ENCODE measurements at places on chromosomes 16 and 17.

DNA sequence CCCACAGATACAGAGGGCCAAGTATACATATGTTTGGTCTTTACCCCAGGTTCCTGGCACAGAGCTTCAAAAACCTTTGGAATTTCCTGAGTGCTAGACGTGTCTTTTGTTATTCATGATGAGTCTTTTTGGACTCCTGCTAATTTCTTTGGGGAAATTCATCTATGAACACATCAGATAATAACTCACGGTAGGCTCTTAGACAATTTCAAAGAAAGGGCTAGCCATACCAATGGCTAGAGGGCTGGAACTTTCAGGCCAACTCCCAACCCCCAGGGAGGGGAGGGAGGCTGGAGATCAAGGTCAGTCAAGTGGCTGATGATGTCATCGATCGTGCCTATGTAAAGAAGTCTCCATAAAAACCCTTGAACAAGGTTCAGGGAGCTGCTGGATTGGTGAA is 101.9 kb downstream of the STX8 start:
- peak; percentile 86 for DNase-seq

DNA sequence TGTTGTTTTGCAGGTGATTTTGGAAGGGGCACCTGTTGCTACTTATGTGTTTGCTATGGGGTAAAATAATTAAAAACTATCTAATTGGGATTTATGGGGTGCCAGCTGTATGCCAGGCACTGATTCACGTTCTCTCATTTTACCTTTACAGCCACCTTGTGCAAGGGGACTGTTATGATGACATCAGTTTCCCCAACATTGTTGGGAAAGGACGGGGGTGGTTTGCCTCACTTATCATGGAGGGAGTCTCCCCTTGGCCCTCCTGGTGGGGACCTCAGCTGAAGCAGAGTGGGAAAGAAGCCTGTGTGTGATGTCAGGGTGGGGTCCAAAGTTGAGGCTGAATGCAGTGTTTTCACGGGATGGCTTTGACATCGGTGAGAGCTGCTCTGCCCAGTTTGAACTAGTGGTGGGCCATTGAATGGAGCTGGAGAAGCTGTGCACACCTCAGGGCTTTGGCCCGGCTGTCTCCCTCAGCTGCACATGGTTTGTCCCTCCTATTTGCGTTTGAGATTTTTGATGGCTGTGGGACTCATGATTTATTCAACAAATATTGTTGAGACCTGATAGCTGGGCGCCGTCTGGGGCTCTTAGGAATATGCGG is 36.1 kb downstream of the CMIP start:
- no peak for DNase-seq

DNA sequence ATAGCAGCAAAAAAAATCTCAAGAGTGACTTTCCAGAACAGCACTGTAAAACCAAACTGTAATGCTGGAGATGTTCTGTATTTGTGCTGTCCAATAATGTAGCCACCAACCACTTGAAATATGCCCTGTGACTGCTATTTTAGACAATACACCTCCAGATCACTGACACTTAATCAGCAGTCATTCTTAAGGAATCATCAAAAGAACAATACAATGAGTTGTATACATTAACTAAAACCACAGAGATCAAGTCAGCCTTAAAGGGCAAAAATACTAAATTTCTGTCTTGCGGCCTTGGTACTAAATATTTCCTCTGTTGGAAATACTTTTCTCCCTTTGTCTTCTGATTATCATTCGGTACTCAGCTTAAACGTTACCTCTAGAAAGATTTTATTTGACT is 33.6 kb upstream of the ANKFY1 start:
- peak; percentile 10 for DNase-seq

DNA sequence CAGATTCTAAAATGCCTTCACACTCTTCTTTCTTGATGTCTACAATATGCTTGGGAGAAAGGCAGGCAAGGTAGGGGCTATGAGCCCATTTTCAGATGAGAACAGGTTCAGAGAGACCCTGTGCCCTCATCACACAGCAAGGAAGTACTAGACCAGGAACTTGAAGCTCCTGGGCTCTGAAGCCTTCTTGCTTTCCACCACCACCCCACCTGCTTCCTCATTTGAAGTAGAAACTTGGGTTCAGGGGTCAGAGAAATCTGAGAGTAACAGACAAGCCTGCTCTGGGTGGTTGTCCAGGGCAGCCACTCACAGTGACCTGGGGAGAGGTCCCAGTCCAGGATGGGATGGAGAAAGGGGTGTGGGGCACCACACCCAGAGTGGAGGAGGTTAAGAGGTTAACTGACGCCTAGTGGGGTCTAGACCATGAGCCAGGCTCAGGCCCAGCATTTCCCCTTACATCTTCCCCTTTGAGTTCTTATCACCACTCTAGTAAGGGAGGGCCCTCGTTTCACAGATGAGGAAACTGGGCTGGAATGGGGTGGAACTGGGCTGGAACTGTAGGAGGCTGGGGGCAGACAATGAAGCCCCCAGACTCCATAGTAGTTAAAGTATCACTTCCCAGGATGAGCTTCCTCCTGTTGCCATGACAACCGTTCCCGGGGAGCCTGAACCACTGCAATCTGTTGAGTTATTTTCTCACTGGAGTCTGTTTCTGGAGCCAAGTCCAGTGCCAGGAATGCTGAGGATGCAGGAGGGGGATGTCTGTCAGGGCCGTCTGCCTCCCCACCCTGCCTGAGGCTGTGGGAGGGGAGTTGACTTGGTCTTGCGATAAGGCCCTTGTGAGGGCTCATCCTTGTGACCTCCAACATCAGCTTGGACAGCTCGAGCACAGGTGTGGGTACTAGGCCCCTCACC is 16.2 kb upstream of the PHF12 start:
- DNase-seq, result peak; percentile 22

DNA sequence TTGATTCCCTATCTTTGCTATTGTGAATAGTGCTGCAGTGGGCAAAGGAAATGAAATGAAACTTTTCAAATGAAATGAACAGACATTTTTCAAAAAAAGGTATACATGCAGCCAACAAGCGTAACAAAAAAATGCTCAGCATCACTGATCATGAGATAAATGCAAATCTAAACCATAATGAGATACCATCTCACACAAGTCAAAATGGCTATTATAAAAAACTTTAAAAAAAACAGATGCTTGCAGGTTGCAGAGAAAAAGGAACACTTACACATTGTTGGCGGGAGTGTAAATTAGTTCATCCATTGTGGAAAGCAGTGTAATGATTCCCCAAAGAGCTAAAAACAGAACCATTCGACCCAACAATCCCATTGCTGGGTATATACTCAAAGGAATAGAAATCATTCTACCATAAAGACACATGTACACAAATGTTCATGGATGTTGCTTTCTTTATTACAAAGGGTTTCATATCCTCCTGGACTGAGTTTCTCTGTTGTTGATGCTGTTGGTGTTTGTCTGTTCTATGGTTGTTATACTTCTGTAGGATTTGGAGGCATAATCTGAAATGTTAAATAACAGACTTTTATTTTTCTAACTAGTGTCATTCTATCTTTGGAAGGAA is 99.3 kb upstream of the SOX9 start:
- DNase-seq, result no peak

DNA sequence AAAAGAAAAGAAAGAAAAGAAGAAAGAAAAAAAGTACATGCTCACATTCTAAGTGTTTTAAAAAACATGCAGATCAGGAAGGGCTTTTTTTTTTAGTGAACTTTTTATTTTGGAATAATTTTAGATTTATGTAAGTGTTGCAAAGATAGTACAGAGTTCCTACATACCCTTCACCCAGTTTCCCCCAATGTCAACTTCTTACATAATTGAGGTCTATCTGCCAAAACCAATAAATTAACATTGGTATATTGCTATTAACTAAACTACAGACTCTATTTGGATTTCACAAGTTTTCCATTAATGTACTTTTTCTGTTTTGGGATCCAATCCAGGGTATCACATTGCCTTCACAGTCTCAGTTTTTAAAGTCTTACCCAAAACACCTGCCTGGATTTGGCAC is 81.7 kb downstream of the SKAP1 start:
- no peak for DNase-seq

GRCh38 chr17:62701706-62702085 is 74.2 kb downstream of the MRC2 start:
- DNase-seq, result no peak

- DNase-seq, result peak; percentile 57
These were observed 95.7 kb upstream of the AKTIP start for GRCh38 chr16:53598511-53599275.

DNA sequence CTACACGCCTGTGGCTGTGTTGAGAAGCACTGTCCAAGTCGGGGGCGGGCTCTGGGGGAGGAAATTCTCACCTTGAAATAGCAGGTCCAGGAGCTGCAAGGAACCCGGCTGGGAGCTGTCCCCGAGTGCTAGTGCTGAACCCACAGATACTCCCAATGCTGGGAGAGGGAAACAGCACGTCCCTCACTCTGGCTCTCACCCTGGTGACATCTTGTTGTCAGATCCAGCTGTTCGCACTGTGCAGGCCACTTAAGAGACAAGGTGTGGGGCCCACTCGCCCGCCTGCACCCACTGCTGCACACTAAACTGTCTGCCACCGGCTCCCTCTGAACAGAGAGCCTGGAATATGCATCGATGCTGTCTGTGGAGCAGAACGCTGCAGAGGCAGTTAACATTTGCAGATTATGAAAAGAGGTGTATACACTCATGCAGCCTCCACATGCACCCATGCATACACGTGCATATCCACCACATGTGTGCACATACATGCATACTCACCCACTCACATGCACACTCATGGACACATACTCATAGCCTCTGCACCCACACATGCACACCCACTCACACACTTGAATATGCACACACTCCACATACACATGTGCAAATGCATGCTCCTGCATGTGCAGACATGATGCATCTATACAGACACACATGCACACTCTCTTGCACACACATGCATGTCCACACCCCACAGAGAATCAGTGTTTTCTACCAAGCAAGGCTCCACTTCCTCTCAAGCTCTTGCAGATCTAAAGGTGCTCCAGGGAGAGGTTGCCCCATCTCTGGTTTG is 42.0 kb downstream of the MGAT5B start:
- peak; percentile 34 for DNase-seq

DNA sequence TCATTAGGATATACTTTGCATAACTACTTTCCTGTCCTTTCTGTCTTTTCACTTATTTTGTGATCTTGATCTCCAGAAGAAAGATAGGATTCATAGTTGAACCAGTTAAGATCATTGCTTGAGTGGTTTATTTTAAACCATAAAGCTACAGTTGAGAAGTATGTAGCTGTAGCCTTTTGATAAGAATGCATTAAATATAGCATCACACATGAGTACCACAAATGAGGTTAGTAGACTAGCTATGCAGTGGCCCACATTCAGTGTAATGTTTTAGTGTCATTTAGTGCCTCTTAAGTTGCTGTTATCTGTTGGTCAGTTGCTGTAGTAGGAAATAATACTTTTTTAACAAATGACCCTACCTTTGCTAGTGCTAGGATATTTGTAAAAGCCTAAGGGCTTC is 1.3 kb downstream of the NLK start:
- no peak for DNase-seq

DNA sequence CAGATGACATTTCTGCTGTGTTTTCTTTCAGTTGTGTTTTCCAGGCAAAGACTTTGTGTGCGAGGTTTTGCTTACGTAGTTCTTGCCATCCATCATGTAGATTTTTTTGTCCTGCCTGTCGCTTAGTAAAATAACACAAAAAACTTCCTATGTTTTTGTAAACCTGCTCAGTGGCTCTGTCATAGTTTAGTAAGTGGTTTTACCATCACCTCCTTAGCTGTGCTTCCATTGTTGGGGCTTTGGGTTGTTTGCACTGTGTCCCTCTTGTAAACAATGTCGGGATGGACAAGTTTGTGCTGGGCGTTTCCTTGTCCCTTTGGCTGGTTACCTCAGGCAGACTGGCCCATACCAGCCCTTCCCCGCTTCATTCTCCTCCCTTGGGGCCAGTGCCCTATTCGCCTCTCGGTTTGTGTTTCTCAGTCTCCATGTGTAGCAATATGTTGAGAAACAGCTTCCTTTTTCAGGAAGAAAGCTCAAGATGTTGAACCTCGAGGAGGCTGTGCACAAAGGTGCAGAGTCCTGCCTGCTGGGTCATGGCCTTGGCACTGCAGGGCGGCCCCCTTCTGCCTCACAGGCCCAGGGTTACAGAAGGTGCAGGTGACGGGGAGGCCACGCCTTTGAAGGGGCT is 74.6 kb downstream of the KSR1 start:
- DNase-seq, result no peak

GRCh38 chr17:77462090-77462489 is 321.3 kb downstream of the SEC14L1 start:
- no peak for DNase-seq

DNA sequence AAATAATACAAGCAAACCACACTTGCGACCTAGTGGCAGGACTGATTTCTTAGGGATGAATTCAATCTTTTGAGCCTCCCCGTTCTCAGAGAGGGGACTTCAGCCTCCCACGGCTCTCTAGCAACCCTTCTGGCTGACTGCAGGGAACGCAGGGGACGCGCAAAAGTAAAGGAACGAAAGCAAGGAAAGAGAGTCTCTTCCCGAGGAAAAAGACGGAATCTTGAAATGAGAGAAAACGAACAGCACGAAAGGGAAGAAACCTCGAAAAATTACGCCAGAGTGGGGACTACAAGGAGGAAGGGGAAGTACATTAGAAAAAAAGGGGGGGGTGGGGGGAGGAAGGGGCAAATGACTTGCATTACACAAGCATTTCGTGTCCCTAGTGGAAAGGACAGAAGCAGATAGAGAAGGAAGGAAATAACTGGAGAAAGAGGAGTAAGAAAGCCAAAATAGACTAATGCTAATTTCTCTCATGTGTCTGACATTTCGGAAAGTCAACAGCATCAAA is 1.2 kb downstream of the GRB2 start:
- peak; percentile 77 for DNase-seq

GRCh38 chr17:7466639-7467341 is 12.6 kb downstream of the ZBTB4 start:
- no peak for DNase-seq

- no peak for DNase-seq
These were observed 151.0 kb downstream of the VPS53 start for GRCh38 chr17:563616-564015.

GRCh38 chr16:21570676-21571017 is 28.7 kb upstream of the METTL9 start:
- no peak for DNase-seq

GRCh38 chr17:76783146-76783545 is 45.2 kb downstream of the MFSD11 start:
- no peak for DNase-seq

DNA sequence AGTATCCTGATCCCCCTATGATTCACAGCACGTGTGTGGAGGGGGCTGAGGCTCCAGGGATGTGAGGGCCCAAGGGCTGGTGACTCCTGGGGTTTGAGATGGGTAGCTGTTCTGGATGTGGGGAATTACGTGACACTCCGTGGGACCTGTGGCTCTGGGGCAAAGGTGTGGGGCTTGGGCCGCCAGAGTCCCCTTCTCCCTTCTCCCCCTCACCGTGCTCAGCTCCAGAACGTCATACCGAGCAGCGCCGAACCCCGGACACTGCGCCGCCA is 7.2 kb downstream of the PLEKHH3 start:
- DNase-seq, result no peak

- DNase-seq, result no peak
These were observed 507.9 kb downstream of the CDH13 start for GRCh38 chr16:83134638-83135037.

- no peak for DNase-seq
These were observed 46.3 kb downstream of the METRNL start for GRCh38 chr17:83125515-83126274.

GRCh38 chr16:85387731-85388295 is 225.3 kb upstream of the GSE1 start:
- no peak for DNase-seq
